Activated CD8-positive, alpha-beta memory T cell treated with anti-CD3 and anti-CD28 coated beads for 1 hour (primary cell): ENCODE measurements at places on chromosomes 6 and 20.
A peak's percentile ranks its signal among the peaks of the same experiment; 100 is the strongest.

DNA sequence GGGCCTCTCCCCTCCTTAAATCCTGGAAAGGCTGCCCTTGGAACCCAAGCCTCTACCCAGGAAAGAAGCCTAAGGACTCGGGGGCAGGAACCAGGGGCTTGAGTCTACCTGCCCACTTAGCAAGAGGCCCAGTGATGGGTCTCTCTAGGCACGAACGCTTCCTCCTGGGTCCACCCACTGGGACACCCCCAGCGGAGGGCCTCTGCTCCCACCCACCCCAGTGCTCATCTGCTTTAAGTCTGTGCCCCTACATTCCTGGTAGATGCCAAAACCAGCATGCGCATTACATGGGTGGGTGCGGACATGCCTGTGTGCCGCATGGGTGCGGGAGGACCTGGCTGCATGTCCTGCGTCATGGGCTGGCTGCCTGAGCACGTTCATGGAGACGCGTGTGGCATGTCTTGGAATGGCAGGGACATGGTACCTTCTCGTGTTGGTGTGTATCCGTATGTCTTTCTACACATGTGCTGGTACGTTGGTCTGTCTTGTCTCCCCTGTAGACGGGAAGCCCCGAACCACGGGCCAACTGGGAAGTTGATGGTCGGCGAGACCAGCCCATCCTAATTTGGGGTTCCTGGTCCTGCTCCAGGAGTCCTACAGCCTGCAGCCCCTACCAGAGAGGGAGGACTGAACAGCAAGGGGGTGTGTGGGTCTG is 29.3 kb downstream of the SNPH start:
- no peak for DNase-seq

- DNase-seq: no peak
Measured at GRCh38 chr6:156028335-156029131, 572.9 kb upstream of the NOX3 start.

GRCh38 chr20:64212755-64213154 is 42.8 kb upstream of the PCMTD2 start:
- DNase-seq: no peak

GRCh38 chr6:43846556-43846955 is 76.5 kb downstream of the VEGFA start:
- DNase-seq: no peak

GRCh38 chr6:155125906-155126305 is 130.8 kb downstream of the TIAM2 start:
- no peak for DNase-seq

GRCh38 chr20:36085686-36086267 is 68.8 kb upstream of the EPB41L1 start:
- DNase-seq: no peak

DNA sequence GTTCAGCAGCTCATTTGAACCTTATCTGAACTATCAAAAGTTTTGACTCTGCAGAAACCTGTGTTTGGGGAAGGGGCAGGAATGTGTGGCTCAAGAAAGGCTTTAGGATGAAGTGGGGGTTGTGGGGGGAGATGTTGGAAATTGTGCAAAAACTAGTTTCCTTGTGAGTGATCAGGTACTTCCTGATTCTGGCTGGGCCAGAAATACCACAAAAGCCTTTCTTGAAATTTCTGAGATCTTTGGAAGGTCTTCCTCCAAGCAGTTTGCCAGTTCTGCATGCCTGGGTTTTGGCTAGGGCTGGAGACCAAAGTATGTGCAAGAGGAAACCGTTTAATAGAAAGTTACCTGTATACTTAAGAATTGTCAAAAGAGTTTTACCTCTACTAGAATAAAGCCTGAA is 116.6 kb downstream of the BMP2 start:
- DNase-seq: no peak

DNA sequence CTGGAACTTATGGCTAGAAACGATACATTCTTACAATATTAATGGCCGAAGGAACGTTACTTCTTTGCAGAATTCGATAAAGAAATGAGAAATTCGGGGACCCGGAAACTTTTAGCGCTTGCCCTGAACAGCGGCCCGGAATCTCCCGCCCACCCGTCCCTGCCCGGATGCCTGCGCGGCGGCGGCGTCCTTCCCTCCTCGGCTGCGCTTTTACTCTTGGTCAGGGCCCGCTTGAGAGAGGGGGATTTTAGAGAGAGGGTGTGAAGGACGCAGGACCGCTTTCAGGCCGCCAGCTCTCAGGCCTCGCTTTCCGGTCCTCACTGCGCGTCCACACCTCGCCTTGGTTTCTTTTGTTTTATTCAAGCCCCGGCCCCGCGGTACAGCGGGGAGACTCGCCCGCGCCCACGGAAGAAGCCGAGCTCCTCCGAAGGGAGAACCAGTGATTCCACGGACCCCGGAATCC is 243.7 kb downstream of the ARID1B start:
- DNase-seq: peak; percentile 47

DNA sequence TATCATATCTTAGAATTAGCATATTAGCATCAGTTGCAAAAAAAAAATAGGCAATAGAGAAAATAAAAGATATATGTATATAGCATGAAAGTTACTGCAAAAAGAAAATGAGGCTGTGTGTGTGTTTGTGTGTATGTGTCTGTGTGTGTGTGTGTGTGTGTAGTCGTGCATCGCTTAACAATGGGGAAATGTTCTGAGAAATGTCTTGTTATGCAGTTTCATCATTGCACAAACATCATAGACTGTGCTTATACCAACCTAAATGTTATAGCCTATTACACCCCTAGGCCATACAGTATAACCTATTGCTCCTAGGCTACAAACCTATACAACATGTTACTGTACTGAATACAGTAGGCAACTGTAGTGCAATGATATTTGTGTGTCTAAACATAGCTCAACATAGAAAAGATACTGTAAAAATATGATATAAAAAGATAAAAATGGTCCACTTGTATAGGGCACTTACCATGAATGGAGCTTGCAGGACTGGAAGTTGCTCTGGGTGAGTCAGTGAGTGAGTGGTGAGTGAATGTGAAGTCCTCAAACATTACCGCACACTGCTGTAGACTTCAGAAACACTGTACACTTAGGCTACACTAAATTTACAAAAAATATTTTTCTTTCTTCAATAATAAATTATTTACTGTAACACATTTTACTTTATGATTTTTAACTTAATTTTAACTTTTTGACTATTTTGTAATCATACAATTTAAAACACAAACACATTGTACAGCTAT is 805.1 kb downstream of the KIF16B start:
- DNase-seq: no peak

DNA sequence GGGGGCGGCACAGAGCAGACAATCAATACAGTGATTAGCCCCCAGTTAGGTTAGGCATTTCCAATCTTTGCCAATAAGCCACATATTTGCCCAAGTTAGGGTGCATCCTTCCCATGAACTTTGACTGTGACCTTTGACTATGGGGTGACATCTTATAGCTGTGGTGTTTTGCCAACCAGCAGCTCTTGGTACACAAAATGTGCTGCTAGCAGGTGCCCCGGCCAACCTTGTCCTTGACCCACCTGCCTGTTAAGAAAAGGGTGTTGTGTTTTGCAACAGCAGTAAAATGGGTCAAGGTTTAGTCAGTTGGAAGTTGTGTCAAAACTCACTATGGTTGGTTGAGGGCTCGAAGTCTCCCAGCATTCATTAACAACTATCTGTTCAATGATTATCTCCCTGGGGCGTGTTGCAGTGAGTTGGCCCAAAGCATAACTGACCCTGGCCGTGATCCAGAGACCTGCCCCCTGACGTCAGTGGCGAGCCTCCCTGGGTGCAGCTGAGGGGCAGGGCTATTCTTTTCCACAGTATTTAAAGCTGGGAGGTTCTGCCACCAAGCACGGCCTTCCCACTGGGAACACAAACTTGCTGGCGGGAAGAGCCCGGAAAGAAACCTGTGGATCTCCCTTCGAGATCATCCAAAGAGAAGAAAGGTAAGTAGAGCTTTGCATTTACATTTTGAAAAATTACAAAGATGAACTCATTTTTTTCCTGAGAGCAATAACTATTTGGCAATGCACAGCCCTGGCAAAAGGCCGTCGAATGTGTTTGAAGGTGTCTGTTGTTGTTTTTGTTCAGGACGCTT is at the start of gene PCK1:
Gene PCK1, plus strand, starts transcription at position 557 of the 802 bp plus-strand sequence. CDS start 302 bp downstream, outside the sequence.
- no peak for DNase-seq

GRCh38 chr6:36121787-36122494 is 8.4 kb upstream of the MAPK13 start:
- no peak for DNase-seq
